GM23248 (cell line): ENCODE measurements at places on chromosomes 3 and 15.

DNA sequence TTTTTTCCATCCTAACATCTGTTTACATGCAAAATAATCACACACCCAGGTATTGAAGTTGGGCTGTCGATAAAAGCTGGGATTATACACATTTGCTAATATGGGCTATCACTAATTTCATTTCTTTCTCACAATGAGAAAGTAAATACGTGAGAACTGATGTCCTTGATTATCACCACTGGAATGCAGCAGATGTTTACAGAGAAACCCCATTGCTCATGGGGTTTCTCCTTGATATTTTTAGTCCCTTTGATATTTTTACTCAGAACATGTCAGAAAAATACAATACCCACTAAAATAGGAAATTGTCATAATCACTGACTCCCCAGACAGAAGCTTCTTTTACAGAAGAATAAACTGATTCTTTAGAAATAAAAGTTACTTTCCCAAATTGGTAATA lies 535.1 kb upstream of the CCDC54 start:
- no peak for DNase-seq

DNA sequence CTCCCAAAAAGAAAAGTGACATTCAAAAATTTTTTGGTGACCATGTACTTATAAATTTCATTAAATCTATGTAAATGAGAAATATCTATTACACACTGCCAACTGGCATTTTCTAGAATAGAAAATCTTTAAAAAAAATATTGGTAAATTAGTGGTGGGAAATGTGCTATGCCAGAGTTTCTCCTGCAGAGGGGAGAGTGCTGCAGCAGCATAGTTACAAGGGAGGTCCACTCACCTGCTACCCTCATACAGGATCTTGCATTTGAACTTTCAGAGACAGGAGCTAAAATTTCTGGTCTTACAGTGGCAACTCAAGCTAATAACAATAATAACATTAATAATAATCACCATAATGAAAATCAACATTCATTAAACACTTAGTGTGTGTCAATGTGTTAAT lies 459.6 kb downstream of the NSUN3 start:
- no peak for DNase-seq

DNA sequence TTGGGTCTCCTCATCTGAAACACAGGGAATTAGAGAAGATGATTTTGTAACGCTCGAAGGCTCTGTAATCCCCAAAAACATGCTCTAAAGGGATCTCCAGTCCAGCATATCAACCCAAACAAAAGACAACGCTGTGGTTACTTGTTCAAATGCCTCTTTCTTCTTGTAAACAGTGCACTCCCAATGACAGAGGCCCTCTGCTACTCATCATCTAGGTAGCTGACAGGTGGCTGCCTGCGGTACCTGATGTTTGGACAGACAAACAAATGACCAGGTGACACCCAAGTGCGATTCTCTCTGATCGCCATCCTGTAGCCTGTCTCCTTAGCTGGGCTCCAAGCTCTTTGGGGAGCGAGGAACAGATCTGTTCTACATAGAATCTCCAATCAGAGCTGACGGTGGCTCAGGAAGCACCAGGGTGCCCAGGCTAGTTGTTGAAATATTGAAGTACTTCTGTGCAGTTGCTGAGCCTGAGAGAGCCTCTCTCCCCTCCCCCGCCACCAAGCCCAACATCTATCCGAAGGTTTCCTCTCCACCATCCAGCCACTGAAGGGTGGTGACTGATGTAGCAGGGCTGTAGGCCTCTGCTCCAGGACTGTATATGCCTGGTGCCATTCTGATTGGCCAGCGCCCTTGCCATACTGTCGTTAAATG lies 238.7 kb downstream of the XXYLT1 start:
- DNase-seq = no peak

DNA sequence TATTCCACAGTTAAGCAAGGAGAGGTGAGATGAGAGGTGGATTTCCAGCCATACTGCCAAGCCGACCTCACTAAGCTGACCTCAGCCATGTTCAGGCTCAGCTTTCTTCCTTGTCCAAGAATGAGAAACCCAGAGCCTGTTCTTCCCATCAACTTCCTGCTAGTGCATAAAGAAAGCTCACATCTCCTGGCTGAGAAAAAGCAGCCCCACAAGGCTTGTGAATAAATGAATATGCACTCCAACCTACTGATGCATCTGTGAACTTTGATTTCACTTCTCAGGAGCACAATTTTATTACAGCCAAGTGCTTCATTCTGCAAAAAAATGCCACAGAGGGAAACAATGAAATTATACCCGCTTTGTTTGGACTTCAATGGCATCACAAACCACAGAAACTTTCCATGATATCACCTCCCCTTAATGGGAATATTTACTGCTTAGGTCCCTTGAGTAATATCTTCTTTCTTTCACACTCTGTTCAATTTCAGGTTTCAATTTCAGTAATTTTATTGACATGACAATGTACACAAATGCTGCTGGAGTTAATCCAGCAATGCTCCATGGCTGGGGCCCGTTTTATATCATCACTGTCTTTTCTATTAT lies 437.0 kb upstream of the PPP2R3A start:
- no peak for DNase-seq

DNA sequence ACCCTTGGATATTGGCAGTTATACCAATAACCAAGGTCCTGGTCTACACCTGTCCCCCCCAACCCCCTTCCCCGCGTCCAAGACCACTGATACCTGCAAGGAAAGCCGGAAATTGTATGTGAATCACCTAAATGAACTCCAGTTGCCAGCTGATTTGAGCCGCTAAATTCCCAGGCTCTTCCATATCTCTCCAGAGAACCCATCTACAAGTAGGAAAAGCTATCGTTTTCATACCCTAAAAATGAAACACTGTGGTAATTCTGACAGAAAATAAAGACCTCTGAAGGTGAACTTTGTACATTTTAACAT lies 114.2 kb upstream of the ICE2 start:
- no peak for DNase-seq

DNA sequence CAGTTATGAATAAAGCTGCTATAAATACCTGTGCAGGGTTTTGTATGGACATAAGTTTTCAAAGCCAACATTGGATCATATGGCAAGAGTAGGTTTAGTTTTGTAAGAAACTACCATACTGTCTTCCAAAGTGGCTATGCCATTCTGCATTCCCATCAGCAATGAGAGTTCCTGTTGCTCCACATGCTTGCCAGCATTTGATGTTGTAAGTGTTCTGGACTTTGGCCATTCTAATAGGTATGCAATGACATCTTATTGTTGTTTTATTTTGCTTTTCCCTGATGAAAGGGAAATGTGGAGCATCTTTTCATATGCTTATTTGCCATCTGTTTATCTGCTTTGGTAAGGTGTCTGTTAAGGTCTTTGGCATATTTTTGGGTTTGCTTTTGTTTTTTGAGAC lies 22.2 kb upstream of the BLM start:
- DNase-seq = no peak

GRCh38 chr3:195086885-195087284 lies 184.1 kb downstream of the XXYLT1 start:
- no peak for DNase-seq

GRCh38 chr15:26640601-26641000 lies 132.3 kb downstream of the GABRB3 start:
- DNase-seq = no peak

GRCh38 chr15:78909791-78910228 lies 35.0 kb downstream of the CTSH start:
- peak; percentile 69 for DNase-seq

GRCh38 chr3:119571688-119572087 lies 7.6 kb upstream of the ADPRH start:
- no peak for DNase-seq

DNA sequence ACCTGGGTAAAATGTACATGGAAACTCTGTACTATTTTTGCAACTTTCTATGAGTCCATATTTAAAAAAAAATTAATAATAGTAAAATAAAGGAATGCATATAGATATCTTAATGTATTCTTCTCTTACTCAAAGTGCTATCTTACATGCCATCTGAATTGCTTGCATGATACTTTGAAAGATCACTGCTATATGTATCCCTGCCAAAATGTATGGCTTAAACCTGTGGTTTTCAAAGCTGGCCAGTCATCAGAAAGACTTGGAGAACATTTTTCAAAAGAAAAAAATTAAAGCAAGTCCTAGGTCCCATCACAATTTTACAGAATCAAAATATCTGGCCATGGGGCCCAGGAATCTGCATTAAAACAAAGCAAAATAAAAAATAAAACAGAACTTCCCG lies 262.1 kb downstream of the LPP start:
- peak; percentile 45 for DNase-seq

GRCh38 chr3:154969366-154969765 lies 110.8 kb upstream of the MME start:
- no peak for DNase-seq

- DNase-seq = peak; percentile 71
Measured at GRCh38 chr3:133301194-133301593, 98.7 kb upstream of the BFSP2 start.

GRCh38 chr15:69643476-69643875 lies 190.9 kb downstream of the RPLP1 start:
- DNase-seq = no peak

GRCh38 chr3:195365371-195365770 lies 77.4 kb downstream of the ACAP2 start:
- DNase-seq = no peak

DNA sequence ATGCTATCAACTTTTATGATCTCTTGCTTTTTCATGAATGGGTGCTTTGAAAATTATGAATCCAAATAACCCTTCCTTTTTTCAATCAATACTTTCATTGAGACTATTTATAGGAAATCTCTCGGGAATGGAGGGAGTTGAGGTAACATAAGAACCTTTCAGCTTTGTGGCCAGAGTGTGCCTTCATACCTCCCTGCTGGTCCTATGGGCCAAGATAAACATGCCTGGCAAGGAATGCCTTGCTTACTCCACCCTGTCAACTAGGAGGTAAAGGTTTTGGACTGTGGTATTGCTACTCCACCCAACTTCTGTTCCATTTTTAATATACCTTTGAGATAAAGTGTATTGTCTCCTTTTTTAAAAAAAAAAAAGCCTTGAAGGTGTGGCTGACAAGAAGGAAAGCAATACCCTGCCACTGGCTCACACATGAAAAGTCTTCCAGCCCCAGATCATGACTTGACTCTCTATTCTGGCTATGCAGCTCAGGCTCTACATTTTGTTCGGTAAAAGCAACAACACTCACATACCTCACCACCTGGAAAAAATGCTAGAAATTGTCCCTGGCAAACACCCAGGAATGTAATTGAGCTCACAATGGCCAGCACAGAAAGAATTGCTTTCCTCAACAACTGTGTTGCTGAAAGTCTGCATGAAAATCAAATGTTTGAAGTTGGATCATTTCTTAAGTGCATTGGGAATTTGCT lies 35.8 kb downstream of the COL8A1 start:
- peak; percentile 34 for DNase-seq

GRCh38 chr3:16545413-16546185 lies 32.1 kb upstream of the RFTN1 start:
- DNase-seq = no peak

DNA sequence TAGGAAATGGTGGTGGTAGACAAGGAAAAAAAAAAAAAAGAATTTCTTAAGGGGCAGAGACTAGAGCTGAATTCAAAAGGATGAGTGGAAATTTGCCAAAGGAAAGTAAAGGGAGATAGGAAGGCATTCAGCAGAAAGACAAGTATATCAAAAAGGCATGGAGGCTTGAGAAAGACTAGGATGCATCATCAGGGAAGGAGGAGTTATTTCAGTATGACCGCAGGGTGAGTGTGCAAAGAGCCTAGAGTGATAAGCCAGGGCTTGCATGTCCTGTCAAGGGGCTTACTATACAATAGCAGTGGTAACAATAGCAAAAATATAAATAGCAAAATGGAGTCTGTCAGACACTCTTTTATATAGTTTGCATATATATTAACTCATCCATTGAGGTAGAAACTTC lies 112.0 kb downstream of the FRMD4B start:
- DNase-seq = peak; percentile 15

DNA sequence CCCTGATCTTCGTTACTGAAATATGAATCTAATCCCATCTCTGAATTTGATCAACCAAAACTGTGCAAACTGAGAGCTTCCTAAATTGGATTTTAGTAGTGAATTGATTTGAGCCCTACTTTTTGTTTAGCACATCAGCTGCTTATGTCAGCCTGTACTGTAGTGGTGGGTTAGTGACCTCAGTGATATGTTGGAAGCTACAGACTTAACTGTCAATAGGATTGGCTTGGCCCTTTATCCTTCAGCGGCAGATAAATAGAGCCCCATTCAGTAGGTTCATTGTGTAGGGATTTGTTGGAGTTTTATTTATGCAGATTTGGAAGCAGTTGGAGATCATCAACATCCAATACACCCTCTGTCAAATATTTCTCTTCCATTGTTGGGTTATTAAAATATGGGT lies 409.7 kb downstream of the SOX2 start:
- DNase-seq = no peak

- no peak for DNase-seq
Measured at GRCh38 chr15:61649046-61649445, 411.2 kb downstream of the VPS13C start.

DNA sequence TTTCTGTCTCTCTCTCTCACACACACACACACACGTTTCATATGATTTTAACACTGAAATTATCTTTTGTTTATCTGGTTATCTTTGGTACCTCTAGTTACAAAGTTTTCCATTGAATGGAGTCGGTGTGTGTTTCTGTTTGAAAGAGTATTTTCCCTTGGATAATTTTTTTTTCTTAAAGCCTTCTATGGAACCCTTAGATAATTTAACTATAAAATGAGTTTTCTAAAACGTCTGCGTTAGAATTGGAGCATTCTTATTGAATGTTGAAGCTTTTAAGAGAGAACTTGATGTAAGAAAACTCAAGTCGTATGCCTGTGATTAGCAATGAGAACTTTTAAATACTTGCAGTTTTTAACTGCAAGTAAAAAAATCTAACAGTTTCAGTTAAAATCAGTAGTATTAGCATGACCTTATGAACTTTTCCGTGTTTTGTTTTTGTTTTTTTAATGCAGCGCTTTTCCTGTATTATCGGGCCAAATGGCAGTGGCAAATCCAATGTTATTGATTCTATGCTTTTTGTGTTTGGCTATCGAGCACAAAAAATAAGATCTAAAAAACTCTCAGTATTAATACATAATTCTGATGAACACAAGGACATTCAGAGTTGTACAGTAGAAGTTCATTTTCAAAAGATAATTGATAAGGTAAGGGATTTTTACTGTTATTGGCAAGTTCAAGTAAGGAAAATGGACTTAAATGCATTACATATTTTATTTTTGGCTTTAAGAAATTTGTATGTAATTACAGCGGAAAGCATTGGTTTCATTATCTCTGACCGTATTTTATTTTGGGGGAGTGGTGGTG lies 3.0 kb downstream of the SMC4 start:
- DNase-seq = peak; percentile 14
